Activated T-helper 17 cell treated with anti-CD3 and anti-CD28 coated beads, Interleukin-2, amount 50 U/mL, for 72 hours (primary cell): ENCODE measurements at places on chromosomes 16 and 17. TPM values are rescaled to one million over a fixed set of nuclear protein-coding genes. Genes with fewer than 3 reads are reported as not detected.

Gene TAC4
- total RNA-seq: not detected

Gene SHISA9
- total RNA-seq: 0.08 TPM

Gene RAB26
- 0.34 TPM for total RNA-seq

Gene ZFPM1
- total RNA-seq: 22.1 TPM

Gene SHBG
- total RNA-seq: 0.71 TPM

Gene TBC1D3I
- 0.43 TPM for total RNA-seq

Gene FOXN1
- not detected for total RNA-seq

Gene CA7
- total RNA-seq: not detected
